ENCODE measurements at places on chromosomes 16 and 17.

DNA sequence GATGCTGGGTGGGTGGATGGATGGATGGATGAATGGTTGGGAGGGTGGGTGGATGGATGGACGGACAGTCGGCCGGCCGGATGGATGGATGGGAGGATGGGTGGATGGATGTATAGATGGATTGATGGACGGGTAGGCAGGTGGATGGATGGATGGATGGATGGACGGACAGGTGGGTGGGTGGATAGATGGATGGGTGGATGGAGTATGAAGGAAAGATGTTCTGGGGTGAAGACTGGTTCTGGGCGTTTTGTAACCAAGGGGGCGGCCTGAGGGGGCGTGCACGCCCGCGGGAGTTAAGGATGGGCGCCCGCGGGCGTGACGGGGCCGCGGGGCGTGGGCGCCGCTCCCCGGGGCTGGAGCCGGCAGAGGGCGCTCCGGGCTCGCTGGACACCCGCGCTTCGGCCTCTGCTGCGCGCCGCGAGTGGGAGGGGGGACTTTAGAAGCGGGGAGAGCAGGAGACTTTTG is at the start of gene NECAB2:
TSS of gene NECAB2 (plus strand) at position 407 of the 468 bp plus-strand sequence. CDS start 405 bp downstream, outside the sequence.
- DNase-seq = peak; percentile 4

GRCh38 chr16:88978608-88979346 is 1.8 kb upstream of the CBFA2T3 start:
- DNase-seq = peak; percentile 94

- no peak for DNase-seq
Measured at GRCh38 chr17:30186761-30187160, 48.7 kb downstream of the SLC6A4 start.

DNA sequence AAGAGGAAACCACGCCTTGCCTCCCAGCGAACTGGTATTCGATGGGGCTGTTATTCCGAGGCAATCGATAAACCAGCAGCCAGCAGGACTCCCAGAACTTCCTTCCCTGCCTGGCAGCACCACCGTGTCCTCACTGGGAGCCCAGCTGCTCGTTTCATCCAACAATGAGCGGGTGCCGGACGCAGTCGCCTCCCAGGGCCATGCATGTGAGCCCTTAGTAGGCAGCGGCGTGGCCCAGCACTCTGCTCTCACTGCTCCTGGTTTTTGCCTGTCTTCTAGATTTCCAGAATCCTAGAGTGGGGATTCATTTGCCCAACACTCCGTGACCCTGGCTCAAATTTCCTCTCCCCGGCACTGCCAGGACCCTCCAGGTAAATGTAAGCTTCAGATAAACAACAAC is 29.1 kb upstream of the RASD1 start:
- no peak for DNase-seq

- peak; percentile 10 for DNase-seq
Measured at GRCh38 chr16:56041556-56042140, 149.6 kb upstream of the GNAO1 start.

DNA sequence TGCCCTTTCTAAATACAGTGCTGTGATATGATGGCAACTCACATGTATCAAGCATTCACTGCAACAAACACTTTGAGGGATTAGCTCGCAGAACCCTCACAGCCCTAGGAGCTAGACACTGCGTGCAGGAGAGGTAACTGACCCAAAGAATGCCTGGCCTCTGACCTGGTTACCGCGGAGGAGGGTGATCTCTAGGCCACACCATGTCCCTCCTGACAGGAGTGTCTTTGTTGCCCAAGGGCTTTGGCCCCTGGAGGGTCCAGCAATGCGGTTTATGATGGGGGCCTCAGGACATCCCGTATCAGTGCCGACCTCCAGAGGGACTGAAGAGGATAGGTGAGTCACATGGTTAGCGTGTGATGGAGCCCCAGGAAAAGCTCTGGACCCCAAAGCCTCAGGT is 130.6 kb downstream of the MGAT5B start:
- DNase-seq = no peak

GRCh38 chr16:84234321-84235241 is 5.2 kb downstream of the KCNG4 start:
- DNase-seq = no peak

DNA sequence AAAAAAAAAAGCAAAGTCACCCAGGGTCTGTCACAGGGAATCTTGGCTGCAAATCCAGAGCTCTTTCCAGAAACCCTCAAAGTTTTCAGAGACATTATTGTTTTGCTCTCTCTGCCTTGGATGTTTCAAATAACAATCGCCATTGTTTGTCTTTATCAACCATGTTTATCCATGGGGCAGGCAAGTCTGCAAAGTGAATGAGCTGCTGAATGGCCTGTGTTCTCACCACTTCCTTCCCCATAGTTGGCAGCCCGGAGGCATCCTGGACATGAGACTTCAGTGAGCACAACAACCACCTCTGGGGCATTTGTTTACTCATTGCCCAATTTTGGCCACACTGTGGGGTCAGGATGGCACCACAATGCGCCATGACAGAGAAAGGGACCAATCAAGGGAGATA is 53.1 kb upstream of the USP7 start:
- DNase-seq = no peak

DNA sequence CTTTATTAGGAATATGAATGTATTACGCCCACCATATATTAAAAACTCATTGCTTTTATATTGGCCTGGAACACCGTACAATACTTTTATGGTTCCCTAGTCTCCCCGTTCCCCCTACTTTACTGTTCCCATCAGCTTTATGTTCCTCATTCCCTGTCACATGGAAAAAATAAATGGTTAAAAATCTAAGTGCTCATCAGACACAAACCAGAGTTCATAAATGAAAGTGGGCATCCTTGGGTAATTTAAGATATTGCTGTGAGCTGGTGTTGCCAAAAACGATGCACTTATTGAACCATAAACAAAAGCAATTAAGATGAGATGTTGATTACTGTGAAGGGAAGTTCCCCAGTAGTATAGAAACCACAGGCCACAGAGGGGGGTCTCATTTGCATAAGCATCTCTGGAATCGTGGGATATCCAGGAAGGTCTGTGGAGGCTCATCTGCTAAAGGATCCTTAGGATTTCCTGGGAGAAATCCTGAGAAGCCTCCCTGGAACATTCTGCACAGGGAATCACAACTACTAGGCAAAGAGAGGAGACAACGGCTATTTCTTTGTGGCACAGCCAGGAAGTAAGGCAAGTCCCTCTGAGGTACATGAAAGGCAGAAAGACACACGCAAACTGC is 591.4 kb upstream of the CDH11 start:
- DNase-seq = no peak

- no peak for DNase-seq
Measured at GRCh38 chr17:64085650-64086005, 44.3 kb downstream of the ERN1 start.

DNA sequence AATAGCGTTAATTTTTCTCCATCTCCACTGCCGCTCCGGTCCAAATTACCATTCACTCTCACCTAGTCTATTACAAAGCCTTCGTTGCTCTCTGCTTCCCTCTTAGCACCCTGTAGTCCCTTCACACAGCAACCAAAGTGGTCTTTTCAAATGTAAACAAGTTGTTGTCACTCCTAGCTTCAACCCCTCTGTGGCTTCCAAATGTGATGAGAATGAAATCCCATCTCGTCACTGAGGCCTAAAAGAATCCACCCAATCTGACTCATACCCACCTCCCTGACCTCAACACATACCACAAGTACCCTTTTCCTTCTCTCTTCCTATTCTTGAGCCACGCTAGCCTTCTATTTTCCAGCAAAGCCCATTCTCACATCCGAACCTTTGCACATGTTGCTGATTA is 2.2 kb upstream of the PELP1 start:
- DNase-seq = no peak

GRCh38 chr17:2837147-2837561 is 40.9 kb downstream of the RAP1GAP2 start:
- DNase-seq = peak; percentile 78

DNA sequence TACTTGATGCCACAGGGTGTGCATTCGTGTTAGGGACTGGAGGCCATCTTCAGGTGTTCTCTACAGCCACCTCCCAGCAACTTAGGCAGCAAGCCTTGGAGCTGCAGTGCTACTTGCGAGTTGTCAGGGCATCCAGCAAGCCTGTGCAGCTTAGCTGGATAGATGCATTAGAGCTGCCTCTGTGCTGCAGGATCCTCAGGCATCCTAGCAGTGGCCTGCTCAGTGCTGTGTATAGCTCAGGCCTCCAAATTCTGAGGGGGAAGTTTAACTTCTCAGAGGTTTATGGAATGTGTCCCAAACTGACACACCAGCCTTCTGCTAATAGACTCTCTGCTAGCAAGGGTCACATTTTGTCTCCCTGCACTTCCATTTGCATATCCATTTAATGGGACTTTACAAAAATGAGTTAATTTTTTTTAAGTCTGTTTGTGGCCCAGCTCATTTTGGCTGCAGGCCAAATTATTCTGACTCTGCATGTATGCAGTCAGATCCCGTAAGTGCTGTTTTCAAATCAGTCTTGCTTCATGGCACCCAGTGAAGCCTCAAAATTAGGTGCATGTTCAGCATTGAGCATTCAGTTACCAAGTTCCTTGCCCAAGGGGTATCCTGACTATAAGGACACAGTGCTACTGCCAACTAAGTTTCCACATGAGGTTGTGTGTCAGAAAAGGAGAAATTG is 6.8 kb downstream of the GABARAPL2 start:
- no peak for DNase-seq

DNA sequence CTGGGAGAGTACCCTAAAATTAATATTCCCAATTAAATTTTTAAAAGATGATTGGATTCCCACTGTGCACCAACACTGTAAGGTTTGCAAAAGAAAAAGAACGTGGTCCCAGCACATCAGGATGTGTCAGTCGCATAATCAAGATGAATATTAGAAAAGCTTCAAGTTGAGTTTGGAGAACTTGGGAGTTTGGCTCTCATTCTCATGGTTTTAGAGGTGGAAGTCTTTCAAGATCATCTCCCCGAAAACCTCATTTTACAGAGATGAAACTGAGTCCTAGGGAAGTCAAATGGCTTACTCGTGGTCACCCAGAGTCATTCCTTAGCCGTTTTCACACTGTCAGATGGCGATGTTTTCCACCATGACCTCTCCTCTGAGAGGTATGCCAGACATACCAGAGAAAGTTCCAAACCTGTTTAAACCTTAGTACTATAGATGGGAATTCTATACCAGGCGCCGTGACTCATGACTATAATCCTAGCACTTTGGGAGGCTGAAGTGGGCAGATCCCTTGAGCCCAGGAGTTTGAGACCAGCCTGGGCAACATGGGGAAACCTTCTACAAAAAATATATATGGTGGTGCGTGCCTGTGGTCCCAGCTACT is 1.2 kb downstream of the SEC14L1 start:
- no peak for DNase-seq

DNA sequence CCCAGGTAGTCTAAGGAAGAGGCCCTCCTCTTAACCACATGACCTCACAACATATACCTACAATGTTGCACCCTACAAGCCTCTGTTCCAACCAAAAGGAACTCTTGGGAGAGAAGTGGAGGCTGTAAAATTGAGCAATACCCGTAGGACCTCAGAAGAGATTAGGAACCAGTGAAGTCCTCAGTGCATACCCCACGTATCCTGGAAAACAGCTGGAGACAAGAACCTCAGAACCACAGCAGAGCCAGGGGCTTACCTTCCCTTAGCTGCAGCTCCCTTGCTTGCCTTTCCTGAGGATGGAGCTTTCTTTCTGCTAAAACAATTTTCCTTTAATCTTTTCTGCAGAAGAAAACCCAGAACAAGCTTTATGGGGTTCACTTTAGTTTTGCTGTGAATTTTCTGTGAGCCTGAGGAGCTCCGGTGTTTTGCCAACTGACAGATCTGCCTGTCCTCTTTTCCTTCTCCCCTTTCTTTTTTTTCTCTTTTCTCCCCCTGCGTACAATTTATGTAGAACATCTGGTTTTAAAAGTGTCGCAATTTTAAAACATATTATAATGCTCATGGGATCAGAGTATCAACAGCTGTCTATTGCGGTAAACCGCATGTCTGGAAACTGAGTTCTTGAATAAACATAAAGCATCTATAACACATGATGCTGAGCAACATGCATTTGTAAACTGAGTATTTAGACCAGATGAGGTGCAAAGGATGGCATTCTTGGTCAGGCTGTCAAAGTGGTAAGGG is 226.4 kb upstream of the MAF start:
- no peak for DNase-seq

DNA sequence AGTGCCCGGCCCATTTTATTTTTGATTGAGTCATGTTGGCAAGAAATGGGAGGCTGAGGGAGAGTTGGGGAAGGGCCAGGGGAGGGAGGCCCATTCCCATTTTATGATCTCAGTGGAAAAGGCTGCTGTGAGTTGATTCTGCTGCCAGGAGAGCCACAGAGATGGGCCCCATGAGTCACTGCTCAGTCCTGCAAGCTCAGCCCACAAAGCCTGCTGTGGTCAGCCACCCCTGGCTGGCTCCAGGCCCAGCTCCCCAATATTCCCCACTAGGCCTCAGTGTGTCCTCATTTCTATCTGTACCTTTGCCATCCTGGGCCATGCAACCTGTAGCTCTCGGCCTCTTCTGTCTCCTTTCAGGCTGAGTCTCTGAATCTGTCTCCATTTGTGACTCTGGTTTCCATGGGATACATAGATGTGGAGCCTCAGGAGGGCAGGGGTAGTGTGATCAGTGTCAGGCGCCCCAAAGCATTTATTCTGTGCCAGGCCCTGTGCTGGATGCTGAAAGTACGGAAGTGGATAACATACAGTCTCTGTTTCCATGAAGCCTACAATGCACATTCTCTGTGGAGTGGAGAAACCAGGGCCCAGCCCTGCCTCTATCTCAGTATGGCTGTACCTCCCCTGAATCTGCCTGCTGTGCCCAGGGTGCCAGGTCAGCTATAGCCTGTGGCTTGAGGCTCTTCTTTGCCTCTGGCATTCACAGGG is 1.9 kb upstream of the PLEKHG4 start:
- DNase-seq = no peak

- DNase-seq = peak; percentile 95
Measured at GRCh38 chr16:67659675-67660563, at the start of gene ACD. TSS of gene ACD (minus strand) at chr16:67660260. CDS start at chr16:67660220, 40 bp downstream.

- no peak for DNase-seq
Measured at GRCh38 chr17:73194514-73195222, 1.8 kb downstream of the COG1 start.
